MG63 (cell line): ENCODE measurements at places on chromosomes 7 and 10.
A peak's percentile ranks its signal among the peaks of the same experiment; 100 is the strongest.

DNA sequence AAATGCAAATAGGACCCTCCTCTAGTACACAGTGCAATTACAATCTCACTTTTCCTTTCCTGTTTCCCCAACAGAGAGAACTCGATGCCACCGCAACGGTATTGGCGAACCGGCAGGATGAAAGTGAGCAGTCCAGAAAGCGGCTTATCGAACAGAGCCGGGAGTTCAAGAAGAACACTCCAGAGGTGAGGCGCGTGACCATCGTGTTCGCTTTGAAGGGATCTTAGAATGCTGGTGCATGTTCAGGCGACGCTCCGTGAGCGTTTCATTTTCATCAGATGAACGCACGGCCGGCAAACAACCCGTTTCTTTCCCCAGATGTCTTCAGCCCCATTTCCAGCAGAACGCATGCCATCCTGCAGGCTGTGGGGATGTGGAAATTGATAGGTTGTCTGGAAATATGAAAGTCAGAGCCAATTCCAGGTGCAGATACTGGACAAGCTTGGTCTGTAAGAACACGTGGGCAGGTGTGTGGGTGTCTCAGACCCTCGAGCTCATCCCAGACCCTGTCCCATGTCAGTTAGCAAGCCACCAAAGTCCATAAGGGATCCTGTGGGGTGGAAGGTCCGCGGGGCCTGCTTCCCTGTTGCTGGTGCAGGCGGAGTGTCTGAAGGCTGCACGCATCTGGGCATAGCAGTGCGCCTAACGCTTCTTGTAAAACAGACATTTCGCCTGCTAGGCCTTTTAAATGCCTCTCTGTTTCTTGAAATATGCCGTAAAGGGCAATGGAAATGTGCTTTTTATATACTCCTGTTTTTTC lies 98.8 kb downstream of the CUX1 start:
- DNase-seq, result no peak

DNA sequence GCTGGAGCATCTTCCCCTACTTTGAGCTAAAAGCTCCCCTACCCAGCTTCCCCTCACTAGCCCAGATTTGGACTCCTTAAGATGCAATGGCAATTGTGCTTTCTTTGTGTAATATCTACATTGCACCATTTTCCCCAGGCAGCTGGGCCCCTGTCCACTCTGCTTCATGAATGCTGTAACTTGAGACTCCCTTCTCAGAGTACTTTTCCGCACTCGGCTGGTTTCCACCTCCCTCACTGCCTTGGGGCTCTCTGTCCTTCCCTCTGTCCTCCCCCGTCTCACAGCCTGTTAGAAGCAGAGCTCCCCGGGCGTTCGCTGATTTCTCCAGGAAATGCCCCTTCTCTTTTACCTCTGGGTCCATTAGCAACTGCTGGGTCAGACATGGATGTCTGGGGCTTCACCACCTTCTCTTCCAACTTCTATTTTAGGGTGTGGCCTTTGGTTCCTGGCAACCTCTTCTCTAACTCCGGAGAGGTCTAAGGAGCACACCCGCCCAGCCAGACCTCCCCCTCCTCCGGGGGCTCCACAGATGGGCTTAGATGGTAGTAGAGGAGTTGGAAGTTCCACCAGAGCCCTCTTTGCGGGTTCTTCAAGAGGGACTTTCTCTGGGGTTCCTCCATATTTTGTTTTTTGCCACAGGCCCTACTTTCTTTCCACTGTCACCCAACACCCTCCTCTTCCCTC lies 2.9 kb upstream of the TMEM72 start:
- no peak for DNase-seq

GRCh38 chr10:67114945-67115344 lies 189.1 kb downstream of the LRRTM3 start:
- DNase-seq, result no peak

DNA sequence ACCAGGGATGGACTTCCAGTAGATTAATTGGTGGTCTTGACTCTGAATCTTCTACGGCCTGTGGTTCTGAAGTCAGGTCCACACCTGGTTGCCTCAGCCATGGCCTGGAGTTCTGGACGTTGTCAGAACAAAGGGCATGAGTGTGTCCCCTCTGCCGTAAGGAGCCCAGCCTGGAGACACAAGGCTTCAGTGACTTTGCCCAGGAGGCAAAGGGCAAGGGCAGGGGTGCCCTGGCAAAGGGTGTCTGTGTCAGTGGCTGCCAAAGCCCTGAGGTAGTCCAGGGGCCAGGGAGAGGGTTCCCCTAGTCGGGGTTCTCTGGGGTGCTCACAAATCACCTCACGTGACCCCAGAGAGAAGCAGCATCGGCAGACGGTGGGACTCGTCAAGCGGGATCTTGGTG lies 273.2 kb upstream of the ZNF32 start:
- no peak for DNase-seq

DNA sequence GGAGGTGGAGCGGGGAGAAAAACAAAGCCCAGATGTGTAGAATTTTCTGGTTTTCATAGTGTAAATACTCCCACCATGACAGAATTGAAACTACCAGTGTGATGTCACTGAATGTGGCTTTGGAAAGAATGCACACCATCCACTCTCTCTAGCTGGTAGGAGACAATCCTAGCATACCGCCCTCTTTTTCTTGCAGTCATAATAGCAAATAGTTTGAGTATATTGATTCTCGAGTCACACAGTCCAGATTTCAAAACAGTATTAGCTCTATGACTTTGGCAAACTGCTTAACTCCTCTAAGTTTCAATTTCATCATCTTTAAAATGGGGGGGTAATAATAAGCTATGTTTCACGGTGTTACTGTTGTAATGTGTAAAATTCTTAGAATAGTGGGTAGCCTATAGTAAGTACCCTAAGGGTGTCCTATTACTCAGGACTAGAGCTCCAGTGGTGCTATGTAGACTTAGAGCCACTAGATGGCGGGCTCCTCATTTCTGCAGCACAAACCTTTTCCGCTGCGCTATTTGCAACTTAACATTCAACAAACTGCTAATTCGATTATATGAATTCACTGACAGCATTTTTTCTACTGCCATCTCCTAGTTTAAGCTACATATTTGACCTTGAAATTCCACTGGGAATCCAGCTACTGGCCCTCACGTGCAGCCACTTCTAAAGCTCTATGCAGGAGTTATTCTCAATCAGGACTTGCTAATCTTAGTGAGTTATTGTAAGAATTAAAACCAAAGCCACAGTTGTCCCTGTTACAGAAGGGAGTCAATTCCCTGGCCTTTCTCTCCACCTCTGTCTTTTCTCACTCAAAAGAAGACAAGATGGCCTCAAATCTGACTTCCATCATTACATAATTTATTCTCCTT lies 18.7 kb downstream of the TAS2R40 start:
- DNase-seq, result peak; percentile 32

DNA sequence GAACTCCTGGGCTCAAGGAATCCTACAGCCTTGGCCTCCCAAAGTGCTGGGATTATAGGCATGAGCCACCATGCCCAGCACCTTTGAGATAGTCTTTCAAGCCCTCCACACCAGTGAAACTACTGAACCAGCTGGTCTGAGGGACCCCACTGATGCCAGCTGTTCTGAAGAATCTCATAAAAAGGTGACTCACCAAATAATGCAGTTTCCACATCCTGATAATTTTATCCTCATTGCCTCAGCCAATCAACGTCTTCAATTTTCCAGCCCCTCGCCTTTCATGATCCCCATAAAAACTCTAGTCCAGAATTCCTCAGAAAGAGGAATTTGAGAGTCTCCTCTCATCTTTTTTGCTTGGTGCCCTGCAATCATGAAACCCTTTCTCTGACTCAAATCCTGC lies 1691.6 kb upstream of the LRRTM3 start:
- DNase-seq, result no peak

DNA sequence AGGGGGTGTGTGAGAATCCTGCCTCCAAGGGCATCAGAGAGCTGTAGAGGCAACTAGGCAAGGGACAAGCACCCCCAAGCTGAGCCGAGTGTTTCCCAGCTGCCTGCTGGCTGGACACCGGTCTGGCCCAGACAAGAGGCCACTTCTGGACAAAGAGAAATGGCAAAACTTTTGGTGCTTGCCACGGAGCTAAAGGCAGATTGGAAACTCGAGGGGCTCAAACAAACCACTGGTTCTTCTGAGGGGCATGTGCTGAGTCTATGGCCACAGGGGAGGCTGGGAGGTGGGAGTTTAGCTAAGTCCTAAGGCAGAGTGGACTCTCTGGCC lies 66.5 kb upstream of the INPP5A start:
- DNase-seq, result no peak

DNA sequence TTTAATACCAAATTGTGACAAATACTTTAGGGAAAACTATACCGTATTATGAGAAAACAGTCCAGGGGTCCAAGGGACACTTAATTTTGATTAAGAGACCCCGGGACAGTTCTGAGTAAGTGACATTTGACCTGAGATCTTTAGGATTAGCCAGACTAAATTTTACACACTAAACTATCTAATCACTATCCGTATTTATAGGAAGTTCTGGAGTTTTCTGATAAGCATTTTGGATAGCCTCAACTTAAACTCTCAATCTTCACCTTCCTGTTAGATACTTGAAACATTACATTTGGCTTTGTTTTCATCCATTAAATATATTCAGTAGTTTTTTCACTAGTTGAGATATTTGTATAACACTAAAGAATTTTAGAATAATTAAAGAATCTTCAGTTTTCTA lies 5.4 kb downstream of the PIK3CG start:
- no peak for DNase-seq

DNA sequence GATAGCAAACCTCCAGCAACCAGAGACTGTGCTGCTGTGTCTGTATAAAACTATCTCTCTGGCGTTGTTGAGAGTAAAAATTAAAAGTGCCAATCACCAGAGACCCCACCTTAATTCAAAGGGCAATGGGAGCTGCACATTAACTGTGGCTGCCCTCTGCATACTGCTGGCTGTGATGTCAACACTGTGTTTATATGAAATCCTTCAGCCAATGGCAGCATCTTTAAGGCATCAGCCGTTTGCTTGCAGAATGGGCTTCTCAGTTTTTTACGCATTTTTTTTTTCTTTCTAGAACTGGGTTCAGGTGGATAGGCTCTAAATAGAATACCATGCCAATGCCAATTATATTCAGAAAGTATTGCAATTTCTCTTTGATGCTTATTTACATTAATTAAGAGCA lies 47.7 kb downstream of the CHN2 start:
- no peak for DNase-seq

DNA sequence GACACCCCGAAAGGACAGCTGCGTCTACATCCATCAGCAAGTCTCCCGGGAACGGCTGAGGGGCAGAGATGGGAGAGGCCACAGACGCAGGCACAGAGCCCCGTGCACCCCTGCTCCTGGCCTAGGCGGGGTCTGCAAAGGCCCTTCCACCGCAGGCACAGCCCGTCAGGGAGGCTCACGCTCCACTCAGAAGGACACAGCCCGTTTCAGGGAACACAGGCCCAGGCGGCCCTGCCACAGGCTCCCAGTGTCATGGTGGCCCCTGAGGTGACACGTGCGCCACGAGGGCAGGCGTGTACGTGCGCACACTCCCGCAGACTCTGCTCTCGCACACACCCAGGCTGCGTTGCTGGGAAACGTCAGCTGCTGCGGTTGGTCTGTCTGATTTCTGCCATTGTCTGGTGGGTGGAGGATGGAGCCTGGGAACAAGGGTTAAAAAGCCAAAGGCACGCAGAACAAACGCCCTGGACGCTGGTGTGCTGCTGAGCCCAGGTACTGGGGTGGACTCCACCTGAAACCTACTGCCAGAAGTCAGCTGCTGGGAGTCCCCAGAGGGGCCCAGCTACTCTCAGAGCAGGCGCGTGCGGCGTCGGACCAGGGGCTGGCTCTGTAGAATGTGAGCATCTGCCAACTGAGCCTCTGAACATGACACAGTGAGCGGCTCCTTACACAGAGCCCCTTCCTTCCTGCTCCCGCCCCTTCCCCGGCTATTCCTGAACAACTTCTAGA lies 13.1 kb downstream of the GPER1 start:
- DNase-seq, result no peak

DNA sequence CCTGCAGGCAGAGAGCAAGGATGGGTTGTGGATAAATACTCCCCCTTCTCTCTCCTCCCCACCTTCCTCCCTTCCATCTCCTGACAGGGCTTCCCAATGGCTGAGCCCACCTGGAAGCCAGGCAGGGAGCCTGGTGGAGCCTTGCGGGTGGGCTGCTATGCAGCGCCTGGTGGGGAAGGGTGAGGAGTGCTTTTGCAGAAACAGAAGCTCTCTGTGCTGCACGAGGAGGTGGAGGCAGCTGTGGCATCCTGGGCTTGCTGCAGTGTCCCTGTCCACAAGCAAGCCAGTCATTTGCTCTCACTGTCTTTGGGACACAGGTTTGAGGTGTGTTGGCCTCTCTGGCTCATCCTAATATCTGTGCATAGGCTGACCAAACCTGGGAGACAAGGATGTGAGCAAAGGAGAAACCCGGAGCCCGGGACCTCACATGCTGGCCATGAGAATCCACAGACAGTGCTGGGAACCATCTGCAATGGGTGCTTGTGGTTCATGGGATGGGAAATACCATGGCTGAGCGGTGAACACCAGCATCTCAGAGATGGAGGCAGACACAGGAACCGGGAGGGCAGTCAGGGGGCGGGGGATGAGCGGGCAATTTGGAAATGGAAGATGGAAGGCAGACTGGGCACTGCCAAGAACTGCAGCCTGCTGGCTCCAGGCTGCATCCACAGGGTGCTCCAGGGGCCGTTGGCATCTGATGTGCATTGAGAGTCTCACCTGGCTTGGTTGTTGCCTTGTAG lies 364.2 kb downstream of the GLRX3 start:
- no peak for DNase-seq

- no peak for DNase-seq
Measured at GRCh38 chr7:144503215-144503614, 99.7 kb upstream of the NOBOX start.

GRCh38 chr7:139403601-139404000 lies 43.9 kb downstream of the LUC7L2 start:
- no peak for DNase-seq

DNA sequence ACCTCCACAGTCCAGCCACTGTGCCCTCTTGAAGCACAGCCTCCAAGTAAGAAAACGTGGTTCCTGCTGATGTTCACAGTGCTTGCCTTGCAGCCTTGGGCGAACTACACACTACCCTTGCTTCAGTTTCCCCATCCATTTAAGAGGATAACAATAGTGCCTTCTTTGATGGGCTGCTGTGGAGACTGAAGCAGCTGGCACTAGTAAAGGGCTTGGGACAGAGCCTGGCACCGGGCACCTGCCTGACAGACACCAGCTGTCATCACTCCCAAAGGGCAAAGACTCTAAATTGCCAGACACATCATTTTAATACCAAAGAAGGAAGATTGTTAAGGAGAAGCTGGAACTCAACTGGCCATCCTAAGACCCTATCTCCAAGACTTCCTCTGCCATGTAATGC lies 3.1 kb upstream of the C10orf90 start:
- no peak for DNase-seq

GRCh38 chr10:132155723-132156381 lies 30.9 kb upstream of the DPYSL4 start:
- DNase-seq, result no peak

DNA sequence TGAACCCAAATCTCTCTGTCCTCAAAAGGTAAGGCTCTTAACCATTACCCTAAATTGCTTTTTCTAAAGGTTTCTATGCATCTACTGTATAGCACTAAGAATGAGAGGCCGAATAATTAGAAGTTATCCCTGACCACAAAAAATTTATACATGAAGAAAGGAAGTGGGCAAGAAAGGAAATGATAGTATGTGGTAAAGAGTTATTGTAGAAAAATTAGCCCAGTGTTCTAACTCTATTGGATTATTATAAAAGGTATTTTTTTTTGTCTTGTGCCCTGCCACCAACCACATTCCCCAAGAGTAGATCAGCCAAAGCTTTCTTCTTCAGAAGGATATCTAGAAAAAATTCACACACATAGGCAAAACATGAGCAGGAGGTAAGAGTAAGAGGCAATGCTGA lies 45.4 kb downstream of the DKK1 start:
- DNase-seq, result no peak

- no peak for DNase-seq
Measured at GRCh38 chr7:2438775-2439174, 35.4 kb downstream of the CHST12 start.

- DNase-seq, result no peak
Measured at GRCh38 chr7:16980539-16980938, 98.8 kb upstream of the AGR3 start.
